ENCODE measurements at places on chromosomes 11 and 22. TPM values are rescaled to one million over a fixed set of nuclear protein-coding genes. Genes with fewer than 3 reads are reported as not detected.

Gene ACTN3
- total RNA-seq, result 0.06 TPM

Gene PHLDA2
- 98.6 TPM for total RNA-seq

Gene CASP5
- not detected for total RNA-seq

Gene TMPRSS6
- not detected for total RNA-seq
